ENCODE measurements at places on chromosomes 13 and 19. TPM values are rescaled to one million over a fixed set of nuclear protein-coding genes. Genes with fewer than 3 reads are reported as not detected.

DNA sequence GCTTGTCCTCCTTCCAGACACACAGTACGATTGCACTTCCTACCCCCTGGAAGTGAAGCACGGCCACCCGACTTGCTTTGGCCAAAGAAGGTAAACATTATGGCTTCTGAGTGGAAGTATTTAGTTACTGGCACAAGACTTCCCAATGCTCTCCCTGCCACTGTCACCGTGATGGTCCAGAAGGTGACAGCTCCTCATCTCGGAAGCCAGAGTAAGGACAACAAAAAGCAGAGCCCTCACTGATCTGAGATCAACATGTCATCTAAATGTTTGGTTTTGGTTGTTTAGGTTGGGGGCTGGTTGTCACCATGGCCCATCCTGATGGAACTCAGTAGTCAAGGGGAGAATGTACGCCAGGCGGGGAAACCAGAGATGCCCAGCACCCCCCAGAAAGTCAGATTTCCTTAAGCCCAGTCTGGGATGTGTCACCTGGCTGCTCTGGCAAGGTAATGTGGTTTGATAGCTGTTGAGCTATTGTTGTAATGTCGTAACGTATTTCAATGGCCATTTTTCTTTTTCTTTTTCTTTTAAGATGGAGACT lies 170.1 kb upstream of the ZNF536 start:
- H3K4me3 ChIP-seq = no peak overlapping the region
- no peak for DNase-seq
- no peaks in the 10 kb centered on the region for H3K4me1 ChIP-seq
- H3K27me3 ChIP-seq = no peaks in the 10 kb centered on the region
- no peaks in the 10 kb centered on the region for H3K36me3 ChIP-seq
- no peak overlapping the region for H3K27ac ChIP-seq

DNA sequence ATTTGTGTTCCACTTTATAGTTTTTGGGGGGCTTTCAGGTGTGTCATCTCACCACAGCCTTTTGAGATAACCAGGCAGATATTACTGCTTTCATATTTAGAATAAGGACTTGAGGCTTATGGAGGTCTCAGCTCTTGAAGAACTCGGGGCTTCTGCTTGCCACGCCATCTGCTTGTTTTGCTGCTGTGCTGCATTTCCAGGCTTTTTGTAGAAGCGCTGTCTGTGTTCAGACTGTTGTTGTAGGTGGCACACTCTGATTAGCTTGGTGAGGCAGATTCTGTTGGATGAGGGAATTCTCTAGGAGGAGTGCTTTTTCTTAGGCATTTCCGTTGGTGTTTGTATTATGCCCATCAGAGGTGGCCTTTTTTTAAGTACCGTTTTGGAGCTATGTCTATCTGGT lies 57.2 kb downstream of the WASF3 start:
- H3K27ac ChIP-seq = no peak overlapping the region
- H3K36me3 ChIP-seq = no peaks in the 10 kb centered on the region
- H3K4me3 ChIP-seq = no peak overlapping the region
- H3K4me1 ChIP-seq = peaks cover 8% of the 10 kb centered on the region
- no peaks in the 10 kb centered on the region for H3K27me3 ChIP-seq

DNA sequence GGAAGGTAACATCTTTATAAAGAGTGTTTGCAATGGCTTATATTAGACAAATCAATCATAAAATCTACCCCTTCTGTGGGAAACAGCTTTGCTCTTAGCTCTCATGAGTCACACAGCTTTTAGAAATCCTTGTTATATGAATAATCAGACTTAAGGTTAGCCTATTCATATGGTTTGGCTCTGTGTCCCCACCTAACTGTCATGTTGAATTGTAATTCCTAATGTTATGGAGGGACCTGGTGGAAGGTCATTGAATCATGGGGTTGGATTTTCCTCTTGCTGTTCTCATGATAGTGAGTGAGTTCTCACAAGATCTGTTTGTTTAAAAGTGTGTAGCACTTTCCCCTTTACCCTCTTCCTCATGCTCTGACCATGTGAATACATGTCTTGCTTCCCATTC lies 704.2 kb upstream of the KLHL1 start:
- H3K27ac ChIP-seq = no peak overlapping the region
- no peaks in the 10 kb centered on the region for H3K4me1 ChIP-seq
- H3K36me3 ChIP-seq = no peaks in the 10 kb centered on the region
- H3K27me3 ChIP-seq = no peaks in the 10 kb centered on the region
- no peak for DNase-seq

DNA sequence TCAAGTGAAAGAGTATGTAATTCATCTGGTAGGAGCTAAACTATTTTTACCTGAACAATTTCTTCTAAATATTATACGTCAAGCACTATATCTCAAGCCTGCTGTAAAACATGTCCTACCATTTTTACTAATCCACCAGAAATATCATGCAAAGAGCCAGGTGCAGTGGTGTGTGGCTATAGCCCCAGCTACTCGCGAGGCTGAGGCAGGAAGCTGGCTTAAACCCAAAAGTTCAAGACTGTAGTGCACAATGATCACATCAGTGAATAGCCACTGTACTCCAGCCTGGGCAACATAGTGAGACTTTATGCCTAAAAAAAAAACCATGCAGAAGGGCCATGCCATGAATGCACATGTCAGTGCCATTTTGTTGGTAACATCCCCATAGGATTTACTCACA lies 20.7 kb upstream of the CLN5 start:
- no peaks in the 10 kb centered on the region for H3K36me3 ChIP-seq
- H3K27ac ChIP-seq = no peak overlapping the region
- DNase-seq = no peak
- H3K4me1 ChIP-seq = peaks cover under 1% of the 10 kb centered on the region
- no peak overlapping the region for H3K4me3 ChIP-seq

DNA sequence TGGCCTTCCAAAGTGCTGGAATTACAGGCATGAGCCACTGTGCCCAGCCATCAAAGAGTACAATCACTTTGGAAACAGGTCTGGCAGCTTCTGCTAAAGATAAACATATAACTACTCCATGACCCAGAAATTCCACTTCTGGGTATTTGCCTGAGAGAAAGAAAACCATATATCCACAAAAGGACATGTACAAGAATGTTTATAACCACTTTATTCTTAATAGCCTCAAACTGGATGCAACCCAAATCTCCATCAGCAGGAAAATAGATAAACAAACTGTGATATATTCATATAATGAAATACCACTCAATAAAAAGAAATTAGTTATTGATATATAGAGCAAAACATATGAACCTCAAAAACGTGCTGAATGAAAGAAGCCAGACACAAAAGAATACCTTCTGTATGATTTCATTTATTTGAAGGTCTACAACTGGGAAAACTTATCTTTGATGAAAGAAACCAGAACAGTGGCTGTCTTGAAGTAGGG lies 40.5 kb downstream of the TEX26 start:
- no peaks in the 10 kb centered on the region for H3K36me3 ChIP-seq
- H3K27ac ChIP-seq = no peak overlapping the region
- H3K27me3 ChIP-seq = no peaks in the 10 kb centered on the region
- no peak for DNase-seq

DNA sequence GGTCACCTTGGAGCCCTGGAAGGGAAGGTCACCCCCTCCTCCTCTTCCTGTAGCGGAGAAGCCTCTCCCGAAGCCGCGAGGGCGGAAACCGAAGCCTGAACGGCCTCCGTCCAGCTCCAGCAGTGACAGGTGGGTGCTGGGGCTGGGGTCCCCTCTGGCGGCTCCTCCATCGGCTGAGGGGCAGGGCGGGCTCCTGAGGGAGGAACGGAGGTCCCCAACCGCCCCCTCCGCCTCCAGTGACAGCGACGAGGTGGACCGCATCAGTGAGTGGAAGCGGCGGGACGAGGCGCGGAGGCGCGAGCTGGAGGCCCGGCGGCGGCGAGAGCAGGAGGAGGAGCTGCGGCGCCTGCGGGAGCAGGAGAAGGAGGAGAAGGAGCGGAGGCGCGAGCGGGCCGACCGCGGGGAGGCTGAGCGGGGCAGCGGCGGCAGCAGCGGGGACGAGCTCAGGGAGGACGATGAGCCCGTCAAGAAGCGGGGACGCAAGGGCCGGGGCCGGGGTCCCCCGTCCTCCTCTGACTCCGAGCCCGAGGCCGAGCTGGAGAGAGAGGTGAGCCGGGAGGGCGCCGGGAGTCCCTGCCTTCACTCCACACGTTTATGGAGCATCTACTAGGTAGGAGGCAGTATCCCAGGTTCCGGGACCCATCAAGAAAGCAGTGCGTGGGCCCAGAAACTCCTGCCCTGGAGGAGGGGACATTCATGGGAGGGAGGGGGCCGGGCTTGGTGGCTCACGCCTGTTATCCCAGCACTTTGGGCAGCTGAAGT lies 22.0 kb downstream of the HDGFL2 start:
- no peaks in the 10 kb centered on the region for H3K4me1 ChIP-seq
- DNase-seq = no peak
- H3K36me3 ChIP-seq = peaks cover 82% of the 10 kb centered on the region

DNA sequence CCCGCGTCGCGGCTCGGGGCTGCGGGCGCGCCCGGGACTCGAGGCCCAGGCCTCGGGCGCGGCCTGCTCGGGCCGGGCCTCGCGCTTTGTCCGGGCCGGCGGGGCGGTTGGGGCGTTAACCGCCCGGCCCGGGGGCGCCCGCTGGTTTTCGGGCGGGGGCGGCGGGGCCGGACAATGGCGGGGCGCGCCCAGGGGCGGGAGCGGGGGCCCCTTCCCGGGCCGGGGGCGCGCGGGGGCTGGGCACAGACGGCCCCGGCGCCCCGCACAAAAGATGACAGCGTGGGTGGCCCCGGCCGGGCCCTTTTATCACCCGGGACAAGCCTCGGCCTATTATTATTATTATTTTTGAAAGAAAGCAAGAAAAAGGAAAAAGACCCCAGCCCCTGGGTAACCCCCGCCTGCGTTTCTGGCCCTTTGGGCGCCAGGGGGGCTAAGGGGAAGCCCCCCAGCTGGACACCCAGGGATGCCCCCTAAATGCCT lies 419 bp downstream of the KDM4B start:
- H3K4me3 ChIP-seq = no peak overlapping the region
- no peak overlapping the region for H3K27ac ChIP-seq
- peaks cover 34% of the 10 kb centered on the region for H3K4me1 ChIP-seq
- H3K27me3 ChIP-seq = no peaks in the 10 kb centered on the region
- no peak for DNase-seq
- H3K36me3 ChIP-seq = no peaks in the 10 kb centered on the region

DNA sequence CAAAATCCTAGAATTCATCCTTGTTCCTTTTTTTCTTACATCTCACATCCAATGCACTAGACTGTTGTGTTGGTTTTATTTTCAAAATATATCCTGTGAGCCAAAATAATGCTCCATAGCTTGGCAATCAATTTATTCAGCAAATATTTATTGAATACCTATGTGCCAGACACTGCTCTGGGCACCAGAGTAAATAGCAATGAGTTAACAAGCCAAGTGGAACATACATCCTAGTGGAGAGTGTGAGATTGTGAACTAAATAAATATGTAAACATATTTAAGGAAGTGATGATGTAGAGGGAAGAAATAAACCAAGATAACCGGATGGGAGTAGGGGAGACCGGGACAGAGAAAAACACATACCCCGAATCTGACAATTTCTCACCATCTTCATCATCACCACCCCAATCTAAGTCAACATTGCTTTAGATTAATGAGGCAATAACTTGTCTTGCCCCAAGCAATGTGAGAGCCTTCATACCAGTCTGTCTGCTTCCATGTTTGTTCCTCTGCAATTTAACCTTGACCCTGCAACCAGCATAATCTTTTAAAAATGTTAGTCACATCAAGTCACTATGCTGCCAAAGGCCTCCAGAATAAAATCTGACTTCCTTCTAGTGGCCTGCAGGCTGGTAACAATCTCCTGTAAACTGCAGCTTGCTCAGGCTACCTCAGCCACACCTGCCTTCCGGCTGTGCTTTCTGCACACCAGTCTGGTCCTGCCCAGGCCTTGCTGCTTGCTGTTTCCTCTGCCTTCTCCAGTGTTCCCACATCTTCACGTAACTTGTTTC lies 199.2 kb downstream of the DLEU7 start:
- H3K36me3 ChIP-seq = no peaks in the 10 kb centered on the region
- no peak overlapping the region for H3K27ac ChIP-seq
- DNase-seq = no peak
- H3K27me3 ChIP-seq = no peaks in the 10 kb centered on the region
- no peak overlapping the region for H3K4me3 ChIP-seq
- H3K4me1 ChIP-seq = peaks cover 5% of the 10 kb centered on the region

DNA sequence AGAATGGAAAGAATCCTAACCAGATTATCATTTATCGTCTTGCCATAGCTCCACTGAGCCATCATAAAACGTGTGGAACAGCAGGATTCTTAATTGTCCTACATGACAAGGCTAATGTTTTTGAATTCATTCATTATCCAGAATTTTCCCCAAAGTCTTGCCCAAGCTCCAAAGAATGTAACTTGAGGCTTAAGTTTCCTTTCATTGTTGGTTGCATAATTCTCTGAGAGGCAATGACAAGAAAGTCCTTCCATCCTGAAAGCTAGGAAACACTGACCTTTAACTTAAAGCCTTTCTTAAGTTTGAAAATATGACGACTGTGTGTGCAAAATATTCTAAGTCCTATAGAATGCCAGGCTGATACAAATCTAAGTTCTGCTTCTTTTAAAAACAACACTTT lies 546.1 kb downstream of the SUCLA2 start:
- H3K4me1 ChIP-seq = no peaks in the 10 kb centered on the region
- no peak for DNase-seq
- H3K27ac ChIP-seq = no peak overlapping the region
- no peaks in the 10 kb centered on the region for H3K27me3 ChIP-seq
- no peaks in the 10 kb centered on the region for H3K36me3 ChIP-seq

GRCh38 chr13:104635879-104636278 lies 1569.7 kb upstream of the SLC10A2 start:
- H3K4me1 ChIP-seq = no peaks in the 10 kb centered on the region
- no peaks in the 10 kb centered on the region for H3K36me3 ChIP-seq
- DNase-seq = no peak
- H3K4me3 ChIP-seq = no peak overlapping the region
- no peaks in the 10 kb centered on the region for H3K27me3 ChIP-seq

- H3K4me1 ChIP-seq = no peaks in the 10 kb centered on the region
- DNase-seq = no peak
- no peak overlapping the region for H3K27ac ChIP-seq
- H3K36me3 ChIP-seq = no peaks in the 10 kb centered on the region
- no peak overlapping the region for H3K4me3 ChIP-seq
Observed at GRCh38 chr13:104869501-104869900, 1666.0 kb downstream of the EFNB2 start.

- no peaks in the 10 kb centered on the region for H3K36me3 ChIP-seq
- no peak for DNase-seq
- H3K4me3 ChIP-seq = no peak overlapping the region
- no peaks in the 10 kb centered on the region for H3K27me3 ChIP-seq
- no peaks in the 10 kb centered on the region for H3K4me1 ChIP-seq
Observed at GRCh38 chr19:6098574-6098973, 11.7 kb downstream of the RFX2 start.

- H3K4me3 ChIP-seq = no peak overlapping the region
- DNase-seq = peak; percentile 61
- peak overlapping the region; percentile 83 for H3K27ac ChIP-seq
Observed at GRCh38 chr19:1266916-1267476, 2.1 kb upstream of the CIRBP start.

- H3K27me3 ChIP-seq = no peaks in the 10 kb centered on the region
- no peak overlapping the region for H3K4me3 ChIP-seq
- no peak overlapping the region for H3K27ac ChIP-seq
- DNase-seq = no peak
Observed at GRCh38 chr19:27745978-27746542, 1466.9 kb downstream of the UQCRFS1 start.

- DNase-seq = no peak
- H3K36me3 ChIP-seq = no peaks in the 10 kb centered on the region
- no peak overlapping the region for H3K27ac ChIP-seq
- no peak overlapping the region for H3K4me3 ChIP-seq
- H3K4me1 ChIP-seq = no peaks in the 10 kb centered on the region
Observed at GRCh38 chr13:111288276-111288675, 32.2 kb upstream of the TEX29 start.

The SSC5D gene
- 4.6 TPM for total RNA-seq

The SGTA gene
- 28.2 TPM for total RNA-seq

The SPRY2 gene
- total RNA-seq = 10.9 TPM

The SPC24 gene
- 5.6 TPM for total RNA-seq

The MEIOSIN gene
- total RNA-seq = not detected

Measured in adrenal gland (tissue), 19 donors.